Stimulated activated CD8-positive, alpha-beta memory T cell treated with anti-CD3 and anti-CD28 coated beads, Interleukin-4, amount 100 ng/mL, for 4 hours (primary cell): ENCODE measurements at places on chromosomes 6 and 20.

GRCh38 chr20:15498926-15499325, 1074.3 kb downstream of the KIF16B start:
- DNase-seq: no peak

DNA sequence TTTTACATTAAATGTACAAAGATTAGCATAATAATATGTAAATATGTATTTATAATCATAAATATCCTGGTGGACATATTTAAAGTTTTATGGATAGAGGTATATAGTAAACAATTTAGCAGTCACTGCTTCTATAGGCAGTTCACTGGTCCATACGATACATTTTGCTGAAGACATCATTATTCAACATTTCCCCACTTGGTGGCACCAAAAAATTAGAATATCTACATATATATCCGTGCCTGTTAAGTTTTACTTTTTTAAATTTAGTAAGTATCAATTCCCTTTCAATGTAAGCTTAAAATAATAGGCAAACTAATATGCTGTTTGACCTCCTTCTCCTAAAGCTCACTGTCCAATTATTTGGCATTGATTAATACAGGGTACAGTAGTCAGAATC, 64.2 kb downstream of the LMBRD1 start:
- DNase-seq: no peak

DNA sequence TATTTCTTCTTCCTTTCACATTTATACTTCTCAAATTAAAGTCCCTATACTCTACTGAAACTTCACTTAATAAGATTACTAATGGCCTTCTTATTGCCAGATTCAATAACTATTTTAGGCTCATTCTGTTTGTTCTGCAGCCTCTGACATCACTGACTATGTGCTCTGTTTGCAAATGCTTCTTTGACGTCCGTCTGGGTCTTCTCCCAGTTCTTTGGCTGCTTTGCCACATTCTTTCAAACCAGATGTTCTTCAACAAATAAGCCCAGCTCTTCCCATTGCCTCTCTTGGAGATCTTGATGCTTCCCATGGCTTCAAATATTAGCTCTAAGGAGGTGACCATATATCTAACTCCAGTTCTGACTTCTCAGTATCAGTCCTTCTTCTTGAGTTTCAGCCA, 117.4 kb downstream of the BTBD9 start:
- no peak for DNase-seq

GRCh38 chr6:111861431-111861885, 11.8 kb downstream of the FYN start:
- no peak for DNase-seq

DNA sequence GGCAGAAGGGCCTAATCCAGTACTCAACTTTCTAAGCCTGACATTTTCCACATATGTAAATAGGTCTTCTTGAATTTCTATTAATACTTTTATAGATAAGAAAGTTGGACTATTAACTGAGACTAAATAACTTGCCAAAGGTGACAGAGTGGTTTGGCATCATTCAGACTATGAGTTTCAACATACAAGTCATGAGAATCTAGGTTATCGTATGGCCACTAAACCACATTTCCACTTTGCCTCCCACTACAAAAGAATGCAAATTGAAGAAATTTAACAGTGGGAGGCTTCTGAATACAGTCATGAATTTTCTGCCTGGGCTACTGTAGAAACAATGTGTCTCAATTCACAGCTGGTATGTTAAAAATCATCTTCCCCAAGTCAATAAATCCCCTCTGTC, 531.0 kb upstream of the AGPAT4 start:
- no peak for DNase-seq

DNA sequence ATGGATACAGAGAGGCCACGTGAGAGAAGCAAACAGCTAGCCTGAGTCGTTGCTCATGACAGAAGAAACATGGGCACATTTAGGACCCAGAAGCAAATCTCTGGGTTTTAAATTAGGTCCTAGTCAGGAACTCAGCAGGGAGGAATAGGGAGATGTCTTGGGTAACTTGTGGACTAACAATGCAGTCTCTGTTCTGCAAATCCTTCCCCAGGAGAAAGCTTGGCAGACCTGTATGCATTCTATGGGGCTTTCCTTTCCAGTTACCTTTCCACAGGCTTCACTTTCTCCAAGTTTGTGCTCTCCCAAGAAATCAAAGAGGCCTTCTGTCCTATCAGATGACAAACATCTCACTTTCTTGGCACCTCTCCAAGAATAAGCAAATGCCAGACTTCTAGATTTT, 47.2 kb upstream of the PLCB4 start:
- DNase-seq: no peak

DNA sequence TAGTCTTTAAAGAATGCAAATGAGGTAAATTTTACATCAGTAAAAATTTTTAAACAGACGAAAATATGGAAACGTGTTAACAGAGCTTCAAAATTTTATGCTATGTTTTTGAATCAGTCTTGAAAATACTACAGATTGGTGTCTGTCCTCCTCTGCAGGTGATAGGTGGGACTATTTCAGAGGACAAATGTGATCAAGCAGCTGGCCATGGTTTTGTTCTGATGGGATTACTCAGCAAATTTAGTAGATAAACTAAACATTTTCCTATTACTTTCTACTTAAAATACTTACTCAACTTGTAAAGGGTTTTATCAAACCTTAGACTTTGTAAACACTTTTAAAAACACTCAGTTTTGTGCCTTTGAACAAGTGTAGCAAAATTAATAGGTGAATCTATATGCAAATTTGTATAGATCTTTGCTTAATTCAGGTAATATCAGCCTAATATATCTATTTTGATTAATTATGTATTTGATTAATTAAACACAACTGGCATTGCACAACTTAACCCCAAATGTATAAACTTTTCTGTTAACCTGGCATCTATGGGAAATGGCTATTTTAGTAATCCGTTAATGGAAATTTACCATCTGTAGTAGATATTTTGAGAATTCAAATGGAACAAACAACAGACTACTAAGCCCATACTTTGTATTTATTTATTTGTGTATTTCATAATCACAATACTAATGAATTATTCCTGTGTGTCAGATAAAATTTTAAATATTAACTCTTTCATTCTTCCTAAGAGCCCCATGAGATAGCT, 22.5 kb downstream of the ADGRB3 start:
- no peak for DNase-seq

DNA sequence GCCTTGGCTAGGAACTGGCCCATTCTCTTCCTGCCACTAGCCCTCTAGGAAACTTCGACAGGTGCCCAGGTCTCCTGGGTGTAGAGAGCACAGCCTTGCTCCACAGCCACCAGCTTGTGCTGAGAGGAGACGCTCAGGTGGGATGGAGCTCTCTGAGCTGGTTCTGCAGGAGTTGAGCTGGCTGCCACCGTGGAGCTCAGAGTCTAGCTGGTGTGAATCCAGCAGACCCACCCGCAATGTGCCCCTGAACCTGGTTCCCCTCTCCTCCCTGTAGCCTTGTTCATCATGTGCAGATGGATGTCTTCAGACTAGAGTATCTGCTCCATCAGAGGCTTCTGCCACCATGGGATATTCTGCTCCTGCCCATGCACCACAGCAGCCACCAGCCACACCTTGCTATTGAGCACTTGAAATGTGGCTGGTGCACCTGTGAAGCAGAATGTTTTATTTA, 222.5 kb downstream of the SYNDIG1 start:
- DNase-seq: no peak
